Activated T-helper 1 cell treated with anti-CD3 and anti-CD28 coated beads, Interleukin-12 subunit alpha, Interleukin-12 subunit beta, Interleukin-2, Interleukin-4 antibody, amounts not matched to agents 30 ng/mL and 10 ng/mL and 1 ng/mL, durations not matched to agents 14 hours and 24 hours and 36 hours (primary cell): ENCODE measurements at places on chromosomes 6 and 20.

GRCh38 chr20:7843613-7844012 is 96.6 kb downstream of the HAO1 start:
- no peak for DNase-seq
- H3K4me1 ChIP-seq, result no peaks in the 10 kb centered on the region
- H3K4me3 ChIP-seq, result no peak overlapping the region
- H3K27me3 ChIP-seq, result peaks cover 1% of the 10 kb centered on the region

- no peak overlapping the region for H3K4me3 ChIP-seq
- H3K27ac ChIP-seq, result no peak overlapping the region
- no peak for DNase-seq
Measured at GRCh38 chr20:19652591-19653026, 105.4 kb upstream of the RIN2 start.

DNA sequence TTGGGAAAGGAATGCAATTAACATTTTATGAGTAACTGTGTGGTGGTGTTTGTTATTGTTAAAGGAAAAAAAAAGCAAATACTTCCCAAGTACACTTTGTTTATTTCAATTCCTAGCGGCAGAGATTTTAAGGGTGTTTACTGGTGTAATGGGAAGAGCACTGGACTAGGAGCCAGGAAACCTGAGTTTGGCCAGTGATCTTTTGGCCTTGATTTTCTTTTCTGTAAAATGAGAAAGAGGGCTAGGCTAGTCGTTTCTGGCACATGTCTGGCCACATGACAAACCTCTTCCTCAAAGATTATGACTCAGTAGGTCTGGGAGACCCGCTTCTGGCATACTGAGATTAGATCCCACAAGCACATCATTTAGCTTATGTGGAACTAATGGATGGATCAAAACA is 428.1 kb upstream of the NOX3 start:
- no peaks in the 10 kb centered on the region for H3K36me3 ChIP-seq
- H3K4me3 ChIP-seq, result no peak overlapping the region
- no peak overlapping the region for H3K27ac ChIP-seq
- no peak for DNase-seq
- H3K4me1 ChIP-seq, result no peaks in the 10 kb centered on the region
- H3K27me3 ChIP-seq, result no peaks in the 10 kb centered on the region

- H3K4me3 ChIP-seq, result no peak overlapping the region
- peaks cover 50% of the 10 kb centered on the region for H3K4me1 ChIP-seq
- H3K27me3 ChIP-seq, result no peaks in the 10 kb centered on the region
- no peak for DNase-seq
- peaks cover 12% of the 10 kb centered on the region for H3K36me3 ChIP-seq
Measured at GRCh38 chr20:32522776-32523612, 62.1 kb downstream of the NOL4L start.

DNA sequence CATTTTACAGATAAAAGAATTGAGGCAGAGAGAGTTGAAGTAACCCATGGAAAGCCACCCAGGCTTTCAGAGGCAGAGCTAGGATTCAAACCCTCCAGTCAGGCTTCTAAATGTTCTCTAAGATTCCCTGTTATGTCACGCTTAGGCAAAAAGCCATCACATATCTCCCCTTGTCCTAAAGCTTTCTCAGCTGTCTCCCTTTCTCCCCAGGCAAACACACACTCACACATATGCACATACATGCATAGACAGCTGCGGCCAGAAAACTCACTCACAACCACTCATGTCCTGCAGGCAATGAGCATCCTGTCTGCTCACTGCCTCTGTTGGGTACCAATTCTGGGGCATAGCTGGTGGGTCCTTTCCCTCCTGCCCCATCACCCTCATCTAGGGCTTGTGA is 595.9 kb upstream of the CHD6 start:
- no peak overlapping the region for H3K27ac ChIP-seq
- no peaks in the 10 kb centered on the region for H3K4me1 ChIP-seq
- DNase-seq, result no peak
- no peaks in the 10 kb centered on the region for H3K36me3 ChIP-seq
- H3K27me3 ChIP-seq, result no peaks in the 10 kb centered on the region
- H3K4me3 ChIP-seq, result no peak overlapping the region
